ENCODE measurements at places on chromosomes 2 and 18.
A peak's percentile ranks its signal among the peaks of the same experiment; 100 is the strongest.

DNA sequence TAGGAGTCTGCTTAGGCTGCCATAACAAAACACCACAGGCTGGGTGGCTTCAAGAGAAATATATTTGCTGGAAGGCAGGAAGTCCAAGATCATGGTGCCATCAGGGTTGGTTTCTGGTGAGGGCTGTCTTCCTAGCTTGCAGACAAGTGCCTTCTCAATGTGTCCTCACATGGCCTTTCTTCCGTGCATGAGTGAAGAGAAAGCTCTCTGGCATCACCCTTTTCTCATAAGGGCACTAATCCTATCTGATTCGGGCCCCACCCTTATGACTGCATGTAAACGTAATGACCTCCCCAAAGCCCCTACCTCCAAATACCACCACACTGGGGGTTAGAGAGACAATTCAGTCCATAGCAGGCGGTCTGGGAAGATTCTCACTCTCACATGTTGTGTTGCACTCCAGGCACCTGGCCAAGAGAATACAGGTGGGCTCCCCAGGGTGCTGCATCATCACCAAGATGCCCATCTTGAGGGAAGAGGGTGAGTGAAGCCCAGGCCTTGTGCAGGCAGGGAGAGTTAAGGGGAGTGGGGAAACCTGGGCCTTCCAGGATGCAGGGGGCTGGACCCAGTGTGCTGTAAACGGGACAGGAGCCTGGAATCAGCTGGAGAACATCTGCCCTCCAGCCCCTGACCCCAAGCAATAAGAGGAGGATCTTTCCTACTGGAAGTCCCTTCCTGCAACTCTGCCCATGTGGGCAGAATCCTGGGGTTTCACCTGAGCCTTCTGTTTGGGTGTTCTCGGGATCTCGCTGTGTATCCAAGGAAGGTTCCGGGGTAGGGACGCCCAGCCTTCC, 10.2 kb downstream of the CATIP start:
- no peak for DNase-seq

GRCh38 chr2:233365861-233366520, 11.7 kb downstream of the DGKD start:
- DNase-seq, result no peak

- DNase-seq, result no peak
Measured at GRCh38 chr2:161417438-161418274, 1.6 kb downstream of the TBR1 start.

DNA sequence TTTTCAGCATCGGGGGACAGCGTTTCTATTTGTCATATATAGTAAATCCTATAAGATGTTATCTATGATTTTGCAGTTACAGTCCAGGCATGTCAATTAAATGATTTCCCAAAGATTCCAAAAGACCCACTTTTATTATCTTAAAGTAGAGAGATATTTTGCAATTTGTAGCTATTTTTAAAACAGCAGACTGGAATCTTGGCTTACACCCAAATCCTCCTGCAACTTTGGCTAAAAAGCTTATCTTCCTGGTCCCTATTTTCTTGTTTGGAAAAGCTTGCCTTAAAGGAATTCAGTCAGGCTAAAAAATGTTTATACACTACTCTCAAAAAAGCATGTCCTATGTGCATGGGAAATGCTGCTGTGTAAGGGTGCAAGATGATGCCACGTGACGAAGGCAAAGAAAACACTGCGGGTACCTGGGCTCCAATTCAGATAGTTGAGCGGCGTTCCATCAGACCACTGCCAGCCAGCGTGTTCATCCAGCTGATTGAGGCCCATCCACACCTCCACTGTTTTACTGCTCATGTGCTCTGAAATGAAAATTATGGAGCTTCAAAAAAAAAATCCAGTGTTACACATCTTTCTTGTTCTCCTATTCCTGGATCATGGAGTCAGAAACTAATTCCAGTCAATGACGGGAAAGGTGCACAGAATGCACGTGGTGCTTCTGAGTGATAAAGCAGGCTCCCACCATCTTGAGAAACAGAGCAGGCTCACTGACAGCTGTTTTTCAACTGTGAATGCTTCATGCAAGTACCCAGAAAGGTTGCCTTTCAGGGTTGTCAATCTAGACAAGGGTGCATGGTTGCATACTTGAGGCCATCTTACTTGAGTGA, 33.8 kb downstream of the PLA2R1 start:
- DNase-seq, result no peak

- DNase-seq, result no peak
Measured at GRCh38 chr2:142139384-142139783, 8.6 kb upstream of the LRP1B start.

DNA sequence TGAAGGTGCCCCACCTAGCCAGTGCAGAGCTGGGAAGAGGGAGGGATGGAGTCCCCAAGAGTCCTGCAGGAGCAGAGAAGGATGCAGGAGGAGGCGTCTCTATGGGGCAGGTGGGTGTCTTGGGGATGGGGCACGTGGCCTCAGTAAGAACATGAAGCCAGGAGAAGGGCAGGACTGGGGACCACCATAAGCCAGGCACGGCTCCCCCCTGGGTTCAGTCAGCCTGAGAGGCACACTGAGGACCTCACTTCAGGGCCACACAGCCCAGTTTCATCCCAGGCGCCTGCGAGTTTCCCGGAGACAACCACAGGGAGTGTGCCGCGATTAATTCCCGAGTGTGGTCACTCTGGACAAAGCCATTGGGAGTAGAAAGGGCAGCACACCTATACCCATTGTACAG, 120.3 kb downstream of the GYPC start:
- no peak for DNase-seq

DNA sequence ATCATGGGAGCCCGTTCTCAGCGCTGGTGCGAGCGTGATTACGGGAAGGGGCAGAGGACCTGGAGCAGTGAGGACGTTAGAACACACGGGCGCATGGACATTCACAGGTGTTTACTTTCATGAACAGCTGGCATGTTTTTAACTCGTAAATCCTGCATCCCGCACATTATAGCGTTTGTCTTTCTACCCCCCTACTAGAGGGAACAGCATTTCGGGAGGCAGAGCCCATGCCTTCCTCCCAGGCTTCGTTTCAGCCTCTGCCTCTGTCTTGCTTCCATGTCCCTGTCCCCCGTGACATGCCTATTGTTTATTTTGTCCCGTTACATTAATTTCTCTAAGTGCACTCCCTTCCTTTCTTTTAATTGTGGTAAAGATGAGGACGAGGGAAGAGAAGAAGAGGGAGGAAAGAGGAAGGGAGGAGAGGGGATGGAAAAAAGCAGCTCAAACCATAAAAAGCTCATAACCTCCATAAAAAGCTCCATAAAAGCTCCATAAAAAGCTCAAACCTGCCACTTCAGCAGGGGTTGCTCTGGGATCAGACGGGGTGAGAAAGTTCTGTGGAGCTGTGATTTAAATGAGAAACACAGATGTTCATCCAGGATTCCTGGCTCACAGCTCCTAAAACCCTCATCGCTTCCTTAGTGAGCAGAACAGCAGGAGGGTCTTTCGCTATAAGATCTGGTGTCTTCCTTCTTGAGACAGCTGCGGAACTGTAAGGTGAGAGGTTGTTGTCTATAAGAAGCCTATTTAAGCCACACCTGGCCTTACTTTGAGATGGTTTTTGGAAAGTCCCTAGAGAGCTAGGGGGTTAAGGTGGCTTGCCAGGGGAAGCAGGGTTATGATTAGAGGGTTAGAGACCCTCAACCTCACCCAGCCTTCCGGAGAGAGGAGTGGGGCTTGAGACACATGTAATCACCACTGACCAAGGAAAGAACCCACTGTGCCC, 66.6 kb upstream of the SNTG2 start:
- DNase-seq, result no peak

DNA sequence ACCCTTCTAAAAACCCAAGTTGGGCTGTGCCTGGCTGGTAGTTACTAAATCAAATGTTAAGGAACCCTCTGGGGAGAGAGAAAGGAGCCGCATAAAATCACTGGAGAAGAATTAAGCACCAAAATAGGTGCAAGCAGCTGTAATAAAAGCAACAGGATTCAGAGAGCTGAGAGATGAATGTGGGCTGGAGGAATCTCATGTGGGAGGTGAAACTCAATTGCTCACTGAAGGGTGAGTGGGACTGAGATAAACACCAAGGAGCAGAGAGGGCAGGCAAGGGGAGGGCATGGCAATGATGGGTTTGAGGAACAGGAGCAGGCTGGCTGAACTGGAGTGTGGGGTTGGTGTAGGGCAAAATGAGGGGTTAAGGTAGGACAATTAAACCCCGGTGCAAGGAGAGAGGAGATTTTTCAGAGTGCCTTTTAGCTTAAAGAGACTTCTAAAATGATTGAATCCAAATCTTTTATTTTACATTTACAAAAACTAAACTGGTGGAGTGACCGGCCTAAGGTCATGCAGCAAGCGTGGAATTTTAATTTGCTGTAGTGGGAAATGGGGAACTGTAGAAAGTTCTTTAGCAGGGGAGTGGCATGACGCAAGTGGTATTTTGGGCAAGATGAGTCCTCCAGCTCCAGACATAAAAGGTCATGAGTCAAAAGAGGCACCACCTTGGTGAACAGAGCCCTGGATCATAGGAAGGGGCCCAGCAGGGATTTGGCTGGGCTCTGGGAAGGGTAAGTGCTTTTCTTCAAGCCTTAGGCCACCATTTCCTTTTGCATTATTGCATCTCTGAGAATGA, 10.5 kb downstream of the PLB1 start:
- no peak for DNase-seq

DNA sequence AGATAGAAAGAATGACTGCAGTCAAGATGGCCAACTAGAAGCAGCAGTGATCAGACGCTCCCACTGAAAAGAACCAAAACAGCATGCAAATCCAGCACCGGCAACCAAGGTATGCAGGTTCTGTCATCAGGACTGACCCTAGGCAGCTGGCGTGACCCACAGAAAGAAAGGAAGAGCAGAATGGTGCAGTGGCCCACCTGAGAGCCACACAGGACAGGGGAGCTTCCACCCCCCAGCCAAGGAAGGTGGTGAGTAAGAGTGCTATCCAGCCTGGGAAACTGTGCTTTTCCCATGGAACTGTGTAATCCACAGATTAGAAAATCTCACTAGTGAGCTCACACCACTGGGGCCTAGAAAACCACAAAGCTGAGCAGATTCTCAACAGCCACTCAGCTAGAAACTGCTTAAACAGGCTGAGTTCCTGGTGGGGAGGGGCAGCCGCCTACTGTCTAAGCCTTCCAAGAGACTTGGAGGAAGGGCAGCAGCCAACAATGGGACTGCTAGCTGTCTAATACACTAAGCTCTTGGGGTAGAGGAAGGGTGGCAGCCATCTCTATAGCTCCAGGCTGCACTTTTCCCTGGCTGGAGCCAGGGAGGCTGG, 127.9 kb downstream of the EVA1A start:
- DNase-seq, result no peak

GRCh38 chr2:127578411-127578810, 42.9 kb downstream of the MYO7B start:
- no peak for DNase-seq

- peak; percentile 46 for DNase-seq
Measured at GRCh38 chr18:26667046-26667445, 118.7 kb upstream of the KCTD1 start.

DNA sequence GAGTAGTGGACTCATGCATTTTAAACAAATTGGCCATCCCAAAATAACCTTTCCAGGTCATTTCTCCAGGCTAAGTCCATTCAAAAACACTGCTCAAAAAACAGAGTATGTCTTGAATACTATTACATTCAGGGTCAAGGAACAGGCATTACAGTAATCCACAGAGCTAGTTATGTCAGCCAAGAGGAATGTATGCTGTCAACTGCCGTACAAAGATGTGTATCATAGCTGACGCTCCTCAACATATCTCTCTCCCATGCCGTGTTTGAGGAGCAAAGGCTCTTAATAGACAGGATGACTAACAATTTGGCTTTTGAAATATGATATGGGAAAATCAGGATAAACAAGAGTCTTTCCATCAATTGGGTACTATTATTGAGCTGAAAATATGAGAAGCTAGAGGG, 68.8 kb upstream of the KCTD1 start:
- no peak for DNase-seq

- peak; percentile 58 for DNase-seq
Measured at GRCh38 chr18:55833543-55833942, 245.6 kb upstream of the TCF4 start.

- DNase-seq, result peak; percentile 89
Measured at GRCh38 chr2:152573168-152573567, 144.1 kb downstream of the PRPF40A start.

GRCh38 chr2:159147690-159148089, 138.8 kb downstream of the WDSUB1 start:
- no peak for DNase-seq

DNA sequence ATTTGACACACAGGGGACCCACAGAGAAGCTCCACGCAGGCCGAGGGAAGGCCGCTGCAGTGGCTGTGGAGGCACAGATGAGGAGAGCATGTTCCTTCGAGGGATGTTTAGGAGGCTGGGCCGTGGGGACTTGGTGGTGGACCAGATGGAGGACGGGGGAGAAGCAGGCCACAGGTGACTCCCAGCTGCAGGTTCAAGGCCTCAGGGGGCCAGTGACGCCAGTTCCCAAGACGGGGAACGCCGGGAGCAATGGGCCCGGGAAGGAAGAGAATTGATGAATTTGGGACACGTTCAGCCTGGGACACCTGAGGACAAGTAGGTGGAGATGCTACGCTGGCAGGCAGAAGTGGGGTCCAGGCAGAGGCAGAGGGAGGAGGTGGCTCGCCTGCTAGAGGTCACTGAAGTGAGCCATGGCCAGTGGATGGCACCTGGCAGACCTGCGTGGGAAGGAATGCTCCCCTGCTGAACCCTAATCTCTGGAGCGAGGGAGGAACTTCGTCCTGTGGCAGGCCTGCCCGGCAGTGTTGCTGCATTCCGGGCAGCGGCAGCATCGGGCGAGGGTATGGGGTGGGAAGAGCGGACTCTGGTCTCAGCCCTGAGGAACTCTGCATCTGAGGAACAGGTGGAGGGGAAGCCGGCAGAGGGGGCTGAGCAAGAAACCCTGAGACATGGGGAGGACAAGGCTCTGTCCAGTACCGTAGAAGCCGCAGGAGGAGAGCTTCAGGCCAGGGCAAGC, 25.2 kb upstream of the HPCAL1 start:
- DNase-seq, result no peak

DNA sequence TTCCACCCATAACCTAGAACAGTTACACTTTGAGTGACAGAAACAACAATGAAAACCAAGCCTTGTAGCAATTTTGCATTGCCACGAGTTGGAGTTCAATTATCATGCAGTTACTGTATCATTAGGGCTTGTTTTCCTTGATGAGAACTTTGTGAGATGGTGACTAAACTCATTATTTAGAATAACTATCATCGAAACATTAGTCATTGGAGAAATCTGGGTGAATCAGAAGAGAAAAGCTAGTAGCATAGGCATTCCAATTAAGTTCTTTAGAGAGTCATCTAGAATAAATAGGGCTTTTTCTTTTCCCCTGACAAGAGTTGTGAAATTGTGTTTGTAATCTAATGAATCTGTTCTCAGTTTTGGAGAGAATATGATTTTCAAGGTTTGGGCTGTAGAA, 122.8 kb upstream of the DOCK10 start:
- DNase-seq, result no peak

DNA sequence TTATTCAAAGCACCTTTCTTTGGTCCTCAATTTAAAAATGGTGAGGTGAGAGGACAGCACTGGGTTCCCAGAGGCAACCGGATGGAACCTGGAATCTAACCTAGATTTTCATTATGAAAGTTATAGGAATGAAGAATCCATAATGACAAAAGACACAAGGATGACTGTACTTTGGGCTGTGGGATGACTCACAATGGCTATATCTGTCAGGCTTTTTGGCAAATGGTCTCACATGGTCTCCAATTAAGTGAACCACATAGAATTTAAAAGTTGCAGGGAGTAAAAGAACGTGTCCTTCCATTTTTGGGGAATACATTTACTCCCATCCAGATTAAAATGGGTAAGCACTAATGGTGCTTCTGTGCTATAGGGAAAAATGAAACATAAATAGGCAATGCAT, 31.8 kb upstream of the LYPD1 start:
- DNase-seq, result peak; percentile 45
